Thymus (tissue), 14 donors: ENCODE measurements at places on chromosomes 7 and 10.

GRCh38 chr7:38932509-38933168, 23.6 kb upstream of the VPS41 start:
- peak; percentile 29 for DNase-seq

DNA sequence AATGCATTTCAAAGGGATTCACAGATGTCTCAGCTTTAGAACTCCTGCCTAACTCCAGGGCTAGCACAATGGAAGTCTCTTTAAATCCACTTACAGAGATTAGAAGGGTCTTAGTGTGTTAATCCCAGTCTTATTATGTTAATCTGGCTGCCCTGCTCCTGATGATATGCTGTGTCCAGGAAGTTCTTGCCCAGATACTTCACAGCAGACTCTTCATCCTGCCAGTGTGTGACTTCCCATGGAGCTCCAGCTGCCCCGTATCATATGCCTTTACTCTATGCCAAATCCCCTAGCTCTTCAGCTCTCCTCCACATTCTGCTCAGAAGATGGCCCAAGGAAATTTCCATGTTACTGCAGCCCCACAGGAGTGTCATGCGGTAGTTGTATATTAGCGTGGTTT, 533.8 kb downstream of the GALNT17 start:
- DNase-seq, result no peak

DNA sequence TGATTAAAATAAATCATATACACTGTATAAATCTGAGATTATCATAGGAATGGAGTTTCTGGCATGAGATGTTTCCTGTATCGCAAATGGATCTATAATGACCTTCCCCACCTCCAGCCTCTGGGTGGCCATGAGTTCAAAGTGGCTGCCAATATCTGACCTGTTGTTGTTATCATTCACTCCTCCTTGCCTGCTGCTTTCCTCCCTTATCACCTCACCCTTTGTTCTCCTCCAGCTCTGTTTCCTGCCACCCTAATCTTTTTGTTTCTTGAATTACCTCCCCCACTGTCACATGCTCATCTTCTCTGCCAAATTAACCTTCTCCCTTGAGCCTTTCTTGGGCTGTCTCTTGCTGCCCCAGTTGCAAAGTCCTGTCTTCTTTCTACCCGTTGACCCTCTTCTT, 12.0 kb downstream of the SCD start:
- no peak for DNase-seq

GRCh38 chr7:144459635-144460034, 56.1 kb upstream of the NOBOX start:
- no peak for DNase-seq

DNA sequence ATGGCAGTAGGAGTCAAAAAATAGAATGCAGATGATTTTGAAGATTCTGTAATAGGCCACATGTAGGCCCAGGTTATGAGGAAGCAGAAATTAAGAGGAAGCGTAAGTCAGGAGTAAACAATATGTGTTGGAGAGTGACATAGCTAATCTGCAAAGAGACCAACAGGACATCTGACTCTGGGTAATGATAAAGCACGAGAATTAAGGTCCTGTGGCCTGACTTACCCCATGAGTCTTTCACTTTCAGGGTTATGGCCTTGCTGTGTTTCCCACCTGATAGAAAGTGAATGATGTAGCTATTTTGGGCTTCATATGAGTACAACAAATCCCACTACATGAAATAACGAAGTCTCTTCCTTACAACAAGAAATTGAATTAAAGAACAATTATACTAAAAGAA, 393.0 kb downstream of the MAGI2 start:
- DNase-seq, result no peak
